ENCODE measurements at places on chromosomes 6 and 20.
A peak's percentile ranks its signal among the peaks of the same experiment; 100 is the strongest.

- DNase-seq: no peak
Measured at GRCh38 chr6:84688141-84688873, 76.1 kb downstream of the TBX18 start.

- DNase-seq: no peak
Measured at GRCh38 chr6:107569473-107569872, 79.6 kb downstream of the SOBP start.

DNA sequence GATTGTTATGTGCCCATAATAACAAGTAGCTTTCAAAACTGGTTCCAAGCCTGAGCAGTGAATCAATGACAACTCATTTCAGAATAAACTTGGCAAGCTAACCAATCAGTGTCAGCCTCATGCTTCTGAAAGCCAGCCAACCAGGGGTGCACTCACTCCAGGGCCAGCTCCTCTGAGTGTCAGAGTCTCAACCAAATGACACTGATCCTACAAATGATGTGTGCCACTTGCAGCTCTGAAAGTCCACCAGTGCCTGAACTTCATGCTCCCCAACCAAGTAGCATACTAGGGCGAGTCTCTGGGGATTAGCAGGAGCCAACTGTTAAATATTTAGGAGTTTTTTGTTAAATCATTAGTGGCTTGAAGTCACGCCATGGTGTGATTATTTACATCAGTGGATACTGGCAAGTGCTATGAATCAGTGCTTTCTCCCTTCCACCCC lies 4.5 kb downstream of the IYD start:
- no peak for DNase-seq

DNA sequence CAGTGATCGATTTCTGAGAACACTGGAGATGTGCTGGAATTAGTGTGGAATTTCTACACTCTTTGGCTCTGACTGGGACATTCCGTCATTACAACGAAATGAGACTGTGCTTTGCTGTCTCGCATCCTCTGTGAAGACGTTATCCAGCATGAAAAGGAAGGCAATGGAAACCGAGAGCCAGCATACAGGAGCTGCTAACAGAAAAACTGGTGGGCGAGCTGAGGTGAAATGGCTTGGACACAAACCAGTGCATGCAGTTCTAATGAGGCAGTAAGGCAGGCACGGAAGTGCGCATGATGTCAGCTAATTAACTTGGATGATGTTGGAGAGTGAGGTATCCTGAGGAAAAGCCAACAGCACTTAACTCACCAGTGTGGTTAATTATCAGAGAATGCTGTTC lies 202.8 kb upstream of the AGPAT4 start:
- DNase-seq: no peak

- DNase-seq: no peak
Measured at GRCh38 chr6:156910011-156910334, 132.8 kb downstream of the ARID1B start.

- DNase-seq: no peak
Measured at GRCh38 chr20:22226849-22227700, 357.3 kb downstream of the FOXA2 start.

GRCh38 chr6:106158816-106159215 lies 72.7 kb downstream of the PRDM1 start:
- DNase-seq: no peak

DNA sequence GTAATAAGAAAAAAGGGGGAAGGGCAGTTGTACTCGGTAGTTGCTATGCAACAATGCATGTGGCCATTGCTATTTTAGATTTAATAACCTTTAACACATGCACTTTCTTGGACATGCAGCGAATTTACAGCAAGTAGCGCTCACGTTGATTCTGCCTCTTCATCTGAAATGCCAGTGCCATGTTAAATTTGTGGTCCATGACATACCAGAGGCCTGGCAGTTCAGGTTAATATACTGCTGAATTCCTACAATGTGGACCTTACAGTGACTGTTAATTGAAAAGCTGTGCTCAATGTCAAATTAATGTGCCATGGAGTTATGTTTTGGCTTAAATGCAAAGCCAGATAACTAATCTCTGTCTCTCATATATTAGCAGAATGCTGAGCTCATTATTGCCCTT lies 699.7 kb downstream of the DOK5 start:
- DNase-seq: no peak

DNA sequence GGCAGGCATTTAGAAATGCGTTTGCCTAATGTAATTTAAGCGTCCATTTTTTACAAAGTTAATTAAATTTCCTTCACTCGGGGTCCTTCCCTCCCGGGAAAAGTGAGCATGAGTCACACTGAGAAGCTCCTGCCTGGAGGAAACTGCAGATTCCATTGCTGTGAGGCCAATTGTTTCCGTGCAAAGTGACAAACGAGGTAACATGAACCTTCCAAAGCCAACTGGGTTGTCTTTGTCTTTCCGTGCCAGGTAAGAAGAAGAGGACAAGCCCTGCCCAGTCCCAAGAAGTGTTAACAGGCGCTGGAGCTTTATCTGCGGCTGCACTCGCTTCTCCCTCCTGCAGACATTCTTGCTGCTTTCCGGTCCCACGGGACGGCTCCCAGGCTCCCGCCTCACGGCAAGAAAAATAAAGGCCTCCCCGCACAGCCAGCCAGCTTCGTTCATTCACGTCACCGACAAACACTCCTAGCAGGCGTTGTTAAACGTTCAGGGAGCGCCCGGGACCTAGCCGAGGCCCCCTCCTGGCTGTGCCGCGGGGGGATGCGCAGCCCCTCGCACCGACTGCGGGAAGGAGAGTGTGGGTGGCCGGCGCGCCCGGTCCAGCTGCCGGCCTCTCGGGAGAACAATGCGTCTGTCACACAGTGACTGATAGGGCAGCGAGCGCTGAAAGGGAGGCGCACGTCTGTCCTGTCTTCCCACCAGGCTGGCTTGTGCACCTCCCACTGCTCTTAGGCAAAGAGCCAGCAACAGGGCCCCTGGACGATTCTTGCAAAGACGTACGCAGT lies 61.5 kb upstream of the HDDC2 start:
- peak; percentile 65 for DNase-seq

- DNase-seq: no peak
Measured at GRCh38 chr6:105795913-105796517, 290.1 kb upstream of the PRDM1 start.

DNA sequence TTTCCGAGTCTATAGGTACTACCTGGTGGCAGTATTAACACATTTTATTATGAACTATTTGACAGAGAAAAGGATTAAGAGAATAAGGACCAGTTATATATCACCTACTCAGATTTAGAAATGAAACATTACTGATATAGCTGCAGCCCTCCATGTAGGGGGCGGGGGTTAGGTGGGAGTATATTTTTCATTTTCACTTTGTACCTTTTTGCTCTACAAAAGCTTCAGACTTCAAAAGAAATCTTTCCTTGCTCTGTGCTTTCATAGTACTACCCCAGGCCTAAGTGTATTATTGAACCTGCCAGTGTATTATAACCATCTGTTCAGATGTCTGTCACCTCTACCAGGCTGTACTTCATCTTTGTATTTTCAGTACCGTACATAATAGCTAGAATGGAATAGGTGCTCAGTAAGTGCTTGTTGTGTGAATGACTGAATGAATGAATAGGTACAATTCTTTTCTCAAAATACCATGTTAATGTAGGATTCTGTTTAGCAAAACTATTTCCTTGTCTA lies 43.0 kb downstream of the CDKAL1 start:
- no peak for DNase-seq

DNA sequence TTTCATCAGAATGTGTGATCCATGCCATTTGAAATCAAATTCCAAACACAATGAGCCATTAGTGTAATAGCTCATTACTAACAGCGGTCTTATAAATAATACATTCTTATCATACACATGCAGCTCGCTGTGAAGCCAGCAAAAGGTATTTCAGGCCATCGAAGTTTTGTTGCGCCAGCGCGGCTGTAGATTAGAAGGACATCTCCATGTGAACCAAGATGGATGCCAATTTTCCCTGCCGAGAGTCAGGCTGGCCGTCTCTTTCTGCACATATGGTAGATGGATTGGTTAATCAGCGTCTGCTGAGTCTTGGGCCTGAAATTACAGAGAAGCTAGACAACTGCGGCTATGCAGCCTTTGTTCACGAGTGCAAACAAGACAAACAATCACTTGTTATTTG lies 44.1 kb downstream of the CFAP61 start:
- no peak for DNase-seq

All from HAP-1 (cell line).